Transverse colon (tissue), 4 donors: ENCODE measurements at places on chromosomes 12 and 14.

- no peak overlapping the region for H3K4me3 ChIP-seq
- peaks cover 31% of the 10 kb centered on the region for H3K36me3 ChIP-seq
Measured at GRCh38 chr14:35669782-35670181, 135.8 kb downstream of the INSM2 start.

- no peaks in the 10 kb centered on the region for H3K27me3 ChIP-seq
- no peaks in the 10 kb centered on the region for H3K36me3 ChIP-seq
- no peak overlapping the region for H3K27ac ChIP-seq
- H3K4me3 ChIP-seq = no peak overlapping the region
- no peak for DNase-seq
- peaks cover 17% of the 10 kb centered on the region for H3K4me1 ChIP-seq
Measured at GRCh38 chr14:23950411-23951135, 3.0 kb upstream of the DHRS4 start.

- H3K27me3 ChIP-seq = no peaks in the 10 kb centered on the region
- no peak overlapping the region for H3K4me3 ChIP-seq
- H3K4me1 ChIP-seq = no peaks in the 10 kb centered on the region
Measured at GRCh38 chr14:101125719-101126651, 222.5 kb upstream of the RTL1 start.

DNA sequence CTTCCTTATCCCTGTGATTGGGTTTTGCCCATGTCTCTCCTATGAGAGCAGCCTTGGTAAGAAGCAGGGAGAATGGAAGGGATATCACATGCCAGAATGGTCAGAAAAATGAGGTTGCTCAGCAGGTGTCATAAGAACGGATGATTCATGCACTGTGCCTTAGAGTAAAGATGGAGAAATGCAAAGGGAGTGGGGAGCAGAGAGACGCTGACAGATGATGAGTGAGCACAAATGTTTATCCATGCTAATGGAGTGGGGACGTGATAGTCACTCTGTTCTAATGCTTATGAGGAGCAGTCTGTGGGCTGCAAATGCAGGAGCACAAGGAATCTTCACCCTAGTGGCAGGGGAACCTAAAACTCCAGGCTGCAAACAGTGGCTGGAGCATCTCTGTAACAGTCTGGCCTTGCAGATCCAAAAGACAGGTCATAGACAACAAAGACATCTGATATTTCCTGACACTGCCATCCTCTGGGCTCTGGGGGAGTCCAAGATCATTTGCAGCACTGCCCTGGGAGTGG lies 243.2 kb downstream of the CACNA1C start:
- no peak overlapping the region for H3K4me3 ChIP-seq
- H3K27ac ChIP-seq = no peak overlapping the region
- no peak for DNase-seq

DNA sequence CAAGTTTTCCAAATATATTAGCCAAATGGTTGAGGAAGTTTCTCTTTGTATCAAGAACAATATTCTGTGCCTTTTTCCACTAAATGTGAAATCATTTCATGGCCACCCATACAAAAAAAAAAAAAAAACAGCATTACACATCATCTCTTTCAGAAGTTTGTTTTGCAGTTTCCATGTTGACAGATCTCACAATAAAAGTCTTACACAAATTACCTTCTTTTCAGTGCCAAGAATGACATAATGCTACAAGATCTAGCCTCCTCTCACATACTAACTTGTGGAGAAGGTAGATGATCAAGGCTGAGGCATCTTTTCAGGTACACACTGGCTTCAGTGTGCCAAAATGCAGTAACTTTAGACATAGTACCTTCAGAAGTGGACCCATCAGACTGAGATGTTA lies 35.3 kb downstream of the PRKD1 start:
- H3K4me3 ChIP-seq = no peak overlapping the region
- H3K36me3 ChIP-seq = no peaks in the 10 kb centered on the region
- no peak overlapping the region for H3K27ac ChIP-seq
- DNase-seq = no peak

GRCh38 chr14:85056267-85056666 lies 473.7 kb upstream of the FLRT2 start:
- H3K27ac ChIP-seq = no peak overlapping the region
- no peaks in the 10 kb centered on the region for H3K4me1 ChIP-seq
- no peaks in the 10 kb centered on the region for H3K36me3 ChIP-seq
- no peaks in the 10 kb centered on the region for H3K27me3 ChIP-seq

GRCh38 chr14:51759950-51760349 lies 100.5 kb upstream of the GNG2 start:
- no peak for DNase-seq
- no peaks in the 10 kb centered on the region for H3K4me1 ChIP-seq
- H3K36me3 ChIP-seq = no peaks in the 10 kb centered on the region
- H3K27ac ChIP-seq = no peak overlapping the region
- H3K4me3 ChIP-seq = no peak overlapping the region

- no peaks in the 10 kb centered on the region for H3K36me3 ChIP-seq
- H3K27ac ChIP-seq = no peak overlapping the region
- no peak overlapping the region for H3K4me3 ChIP-seq
- no peaks in the 10 kb centered on the region for H3K4me1 ChIP-seq
Measured at GRCh38 chr12:45192707-45193106, 23.2 kb upstream of the ANO6 start.

DNA sequence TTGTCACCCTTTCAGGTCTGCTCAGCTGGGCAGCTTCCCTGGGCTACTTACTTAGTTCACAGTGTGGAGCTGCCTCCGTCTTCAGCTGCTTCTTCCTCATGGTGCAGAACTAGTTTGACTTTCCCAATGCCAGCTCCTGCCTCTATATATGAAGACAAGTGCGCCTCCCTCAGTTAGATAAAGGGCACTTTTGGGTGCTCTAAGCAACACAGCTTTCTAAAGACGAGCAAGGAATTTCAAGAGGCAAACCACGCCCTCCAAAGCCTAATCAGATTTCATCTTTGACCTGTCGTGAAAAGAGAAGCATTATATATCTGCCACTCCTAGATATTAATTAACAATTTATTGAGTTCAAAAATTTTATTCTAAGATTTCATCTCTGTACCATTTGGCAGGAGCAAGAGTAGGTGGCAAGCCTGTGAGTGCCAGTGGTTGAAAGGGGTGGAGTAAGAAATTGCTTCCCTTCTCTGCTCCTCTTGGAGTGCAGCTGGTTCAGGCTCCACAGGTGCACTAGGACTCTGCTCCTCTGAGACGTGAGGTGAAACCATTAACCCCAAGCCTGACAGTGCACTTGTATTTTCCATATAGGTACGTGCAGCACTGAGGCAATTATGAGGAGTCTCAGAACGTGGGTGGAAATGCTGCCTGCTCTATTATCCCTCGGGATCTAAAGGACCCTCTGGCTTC lies 2.1 kb upstream of the SLC11A2 start:
- no peaks in the 10 kb centered on the region for H3K27me3 ChIP-seq
- peak; percentile 21 for DNase-seq
- no peaks in the 10 kb centered on the region for H3K36me3 ChIP-seq

DNA sequence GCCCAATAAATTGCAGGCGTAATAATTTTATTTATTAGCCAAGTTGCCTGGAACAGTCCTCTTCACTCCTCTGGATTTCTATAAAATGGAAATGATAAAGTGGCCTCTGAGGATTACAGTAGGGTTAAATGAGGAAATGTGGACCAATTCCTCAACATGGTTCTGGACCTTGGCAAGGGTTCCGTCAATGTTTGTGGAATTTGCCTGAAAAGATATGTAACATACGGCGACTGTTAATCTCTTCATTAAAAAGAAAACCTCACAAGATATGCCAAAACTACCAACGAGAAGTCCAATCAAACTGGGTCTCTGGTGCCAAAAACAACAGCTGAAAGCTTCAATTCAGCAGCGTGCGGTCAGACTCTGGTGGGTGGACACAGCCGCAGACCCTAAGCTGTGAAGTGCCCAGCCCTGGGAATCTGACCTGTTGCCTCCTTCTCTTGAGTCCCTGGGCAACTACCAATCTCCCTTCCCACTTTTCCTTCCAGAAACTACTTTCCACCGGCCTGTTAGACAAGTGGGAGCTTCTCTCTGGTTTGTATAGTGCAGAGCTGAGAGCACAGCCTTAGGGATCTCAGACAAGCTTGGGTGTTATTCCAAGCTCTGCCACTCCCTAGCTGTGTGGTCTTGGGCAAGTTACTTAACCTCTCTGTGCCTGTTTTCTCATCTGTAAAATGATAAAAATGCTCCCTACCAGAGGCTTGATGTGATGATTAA lies 190.5 kb upstream of the GSC start:
- no peak overlapping the region for H3K27ac ChIP-seq
- no peaks in the 10 kb centered on the region for H3K36me3 ChIP-seq
- DNase-seq = no peak
- H3K4me3 ChIP-seq = no peak overlapping the region
- H3K27me3 ChIP-seq = no peaks in the 10 kb centered on the region

GRCh38 chr14:68970038-68970612 lies 9.0 kb downstream of the ACTN1 start:
- DNase-seq = no peak
- H3K27ac ChIP-seq = peak overlapping the region; percentile 99
- no peak overlapping the region for H3K4me3 ChIP-seq
- H3K27me3 ChIP-seq = no peaks in the 10 kb centered on the region

GRCh38 chr12:42143452-42144157 lies 1.1 kb downstream of the GXYLT1 start:
- H3K27ac ChIP-seq = peak overlapping the region; percentile 89
- no peak for DNase-seq
- H3K4me3 ChIP-seq = peak overlapping the region; percentile 95
- H3K36me3 ChIP-seq = no peaks in the 10 kb centered on the region

GRCh38 chr12:131444220-131445164 lies 266.4 kb upstream of the SFSWAP start:
- no peak for DNase-seq
- H3K27ac ChIP-seq = no peak overlapping the region
- no peaks in the 10 kb centered on the region for H3K36me3 ChIP-seq
- H3K27me3 ChIP-seq = no peaks in the 10 kb centered on the region
- H3K4me1 ChIP-seq = no peaks in the 10 kb centered on the region

GRCh38 chr12:572532-572899 lies 90.7 kb downstream of the NINJ2 start:
- peak overlapping the region; percentile 93 for H3K27ac ChIP-seq
- H3K4me1 ChIP-seq = peaks cover 47% of the 10 kb centered on the region
- H3K36me3 ChIP-seq = no peaks in the 10 kb centered on the region

GRCh38 chr12:73421832-73422231 lies 1115.8 kb upstream of the ATXN7L3B start:
- no peak overlapping the region for H3K4me3 ChIP-seq
- no peak for DNase-seq
- no peak overlapping the region for H3K27ac ChIP-seq
- no peaks in the 10 kb centered on the region for H3K36me3 ChIP-seq
- H3K27me3 ChIP-seq = no peaks in the 10 kb centered on the region
